Stimulated activated CD8-positive, alpha-beta memory T cell treated with anti-CD3 and anti-CD28 coated beads, Interleukin-4, amount 100 ng/mL, for 1 hour (primary cell): ENCODE measurements at places on chromosomes 6 and 20.
A peak's percentile ranks its signal among the peaks of the same experiment; 100 is the strongest.

DNA sequence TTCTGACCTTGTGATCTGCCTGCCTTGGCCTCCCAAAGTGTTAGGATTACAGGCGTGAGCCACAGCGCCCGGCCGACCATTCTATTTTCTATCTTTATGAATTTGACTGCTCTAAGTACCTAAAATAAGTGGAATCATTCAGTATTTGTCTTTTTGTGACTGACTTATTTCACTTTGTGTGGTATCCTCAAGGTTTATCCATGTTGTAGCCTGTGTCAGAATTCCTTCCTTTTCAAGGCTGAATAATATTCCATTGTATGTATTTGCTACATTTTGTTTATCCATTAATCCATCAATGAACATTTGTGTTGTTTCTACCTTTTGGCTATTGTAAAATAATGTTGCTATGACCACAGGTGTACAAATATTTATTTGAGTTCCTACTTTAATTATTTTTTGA lies 4.9 kb upstream of the TJAP1 start:
- no peak for DNase-seq

- DNase-seq, result no peak
Observed at GRCh38 chr6:113364766-113365165, 492.4 kb upstream of the MARCKS start.

- no peak for DNase-seq
Observed at GRCh38 chr6:120786682-120787081, 547.6 kb downstream of the TBC1D32 start.

GRCh38 chr6:7974938-7975763 lies 64.6 kb upstream of the TXNDC5 start:
- DNase-seq, result no peak

DNA sequence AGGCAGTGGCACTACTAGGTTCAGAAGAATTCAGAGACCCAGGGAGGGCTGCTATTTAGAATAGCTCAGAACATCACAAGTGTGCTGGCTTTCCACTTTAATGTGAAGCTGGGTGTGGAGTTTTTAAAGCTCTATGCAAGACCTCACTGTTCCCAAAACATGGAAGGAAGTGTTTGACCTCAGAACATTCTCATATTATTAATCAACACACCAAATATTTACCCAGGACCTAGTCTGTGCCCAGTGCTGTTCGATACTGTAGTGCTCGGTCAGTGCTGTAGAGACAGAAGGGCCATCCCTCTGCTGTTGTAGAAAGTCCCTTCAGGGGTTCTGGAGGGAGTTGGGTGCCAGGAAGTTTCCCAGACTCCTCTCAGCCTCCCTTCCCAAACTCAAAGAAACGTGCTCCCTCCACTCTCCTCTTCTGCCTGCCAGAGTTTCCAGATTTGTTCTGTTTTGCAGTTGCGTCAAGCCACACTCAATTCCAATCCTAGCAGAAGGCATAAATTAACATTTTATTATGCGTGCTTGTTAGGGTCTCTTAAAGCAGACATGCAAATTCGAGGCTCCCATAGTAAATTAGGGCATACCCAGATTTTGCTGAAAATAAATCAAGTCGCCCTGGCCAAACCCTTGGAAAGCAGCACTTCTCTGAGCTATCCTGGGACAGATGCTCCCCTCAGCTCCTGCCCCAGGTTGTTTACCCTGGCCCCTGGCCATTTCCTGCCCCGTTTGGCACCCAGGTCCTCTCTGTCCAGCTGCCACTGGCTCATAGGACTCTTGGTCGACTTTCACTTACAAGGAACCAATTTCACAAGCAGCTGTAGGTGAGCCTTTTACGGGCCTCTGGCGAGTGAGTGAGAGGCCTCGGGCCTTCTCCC lies 248.6 kb downstream of the HIVEP2 start:
- DNase-seq, result no peak

GRCh38 chr6:159052720-159053119 lies 7.9 kb upstream of the TAGAP start:
- no peak for DNase-seq

DNA sequence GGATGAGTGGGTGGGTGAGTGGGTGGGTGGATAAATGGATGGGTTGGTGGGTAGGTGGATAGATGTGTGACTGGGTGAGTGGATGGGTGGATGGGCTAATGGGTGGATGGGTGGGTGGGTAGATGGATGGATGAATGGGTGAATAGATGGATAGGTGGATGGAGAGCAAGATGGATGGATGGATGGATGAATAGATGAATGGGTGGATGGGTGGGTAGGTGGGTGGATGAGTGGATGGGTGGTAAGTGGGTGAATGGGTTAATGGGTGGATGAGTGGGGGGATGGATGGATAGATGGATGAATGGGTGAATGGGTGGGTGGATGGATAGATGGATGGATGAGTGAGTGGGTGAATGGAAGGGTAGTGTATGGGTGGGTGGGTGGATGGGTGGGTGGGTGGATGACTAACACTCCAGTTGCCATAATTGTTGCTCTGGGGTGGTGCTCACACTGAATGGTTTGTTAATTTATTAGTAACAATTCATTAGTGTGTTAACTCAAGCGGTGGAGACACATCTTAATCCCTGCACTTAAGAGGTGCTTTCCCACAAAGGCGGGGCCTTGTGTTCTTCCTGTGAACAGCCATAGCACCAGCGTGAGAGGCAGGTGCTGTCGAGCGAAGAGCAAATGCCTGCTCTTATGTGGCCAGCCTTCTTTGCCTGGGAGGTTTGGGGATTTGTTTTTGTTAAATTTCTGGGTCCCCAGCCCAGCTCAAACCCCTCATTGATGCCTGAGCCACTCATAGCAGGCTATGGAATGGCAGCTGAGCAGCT lies 4.9 kb upstream of the APCDD1L start:
- no peak for DNase-seq

GRCh38 chr6:81906709-81907204 lies 154.3 kb upstream of the TENT5A start:
- no peak for DNase-seq

GRCh38 chr6:121222656-121223055 lies 111.6 kb downstream of the TBC1D32 start:
- DNase-seq, result no peak

DNA sequence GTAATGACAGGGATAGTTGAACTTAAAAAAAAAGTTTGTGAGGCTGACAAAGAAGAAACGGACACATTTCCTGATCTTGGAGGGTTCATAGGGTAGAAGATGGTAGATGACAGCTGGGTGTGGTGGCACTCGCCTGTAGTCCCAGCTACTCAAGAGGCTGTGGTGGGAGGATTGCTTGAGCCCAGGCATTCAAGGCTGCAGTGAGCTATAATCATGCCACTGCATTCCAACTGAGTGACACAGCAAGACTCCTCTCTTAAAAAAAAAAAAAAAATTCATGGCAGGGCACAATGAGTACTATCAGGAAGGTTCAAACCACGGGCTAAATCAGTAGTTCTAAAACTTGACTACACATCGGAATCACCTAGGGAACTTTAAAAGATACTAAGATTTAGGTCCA lies 2.0 kb upstream of the MICA start:
- no peak for DNase-seq

- DNase-seq, result no peak
Observed at GRCh38 chr6:133585978-133586377, 302.9 kb upstream of the TCF21 start.

DNA sequence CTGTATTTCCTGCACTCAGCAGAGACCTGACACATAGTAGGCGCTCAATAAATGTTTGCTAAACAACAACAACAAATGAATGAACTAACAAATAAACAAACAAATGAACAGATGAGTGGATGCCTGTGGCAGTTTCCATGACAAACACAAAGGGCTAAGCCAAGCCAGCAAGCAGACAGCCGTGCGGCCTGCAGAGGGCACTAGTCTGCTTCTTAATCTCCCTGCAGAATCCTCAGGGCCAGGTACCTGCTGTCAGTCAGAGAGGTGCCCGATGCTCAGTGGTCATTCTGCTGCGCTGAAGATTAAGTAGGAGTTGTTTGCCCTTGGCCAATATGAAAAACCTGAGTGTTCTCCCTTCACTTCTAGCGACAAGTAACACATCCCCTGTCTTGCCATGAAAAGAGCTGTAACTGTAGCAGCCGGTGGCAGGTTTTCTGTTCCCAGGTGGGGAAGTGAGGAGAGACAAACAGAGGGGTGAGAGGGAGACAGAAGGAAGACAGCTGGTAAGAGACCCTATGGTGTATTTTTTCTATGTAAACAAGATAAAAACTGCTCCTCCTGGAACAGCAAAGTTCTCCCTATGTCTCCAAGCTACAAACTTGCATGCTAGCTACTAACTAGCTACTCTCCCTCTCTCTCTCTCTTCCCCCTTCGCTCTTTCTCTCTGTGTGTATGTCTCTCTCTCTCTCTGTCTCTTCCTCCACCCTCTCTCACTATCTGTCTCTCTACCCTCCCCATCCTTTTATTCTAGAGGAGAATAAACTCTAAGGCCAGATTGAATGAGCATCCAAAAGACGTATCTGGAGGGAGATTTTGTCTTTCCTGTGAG lies at the start of gene MC3R:
TSS of gene MC3R (plus strand) at position 779 of the 829 bp plus-strand sequence. CDS start 112 bp downstream, outside the sequence.
- DNase-seq, result peak; percentile 5
